ENCODE measurements at places on chromosomes 3 and 15.

GRCh38 chr3:38634111-38634510, 15.4 kb downstream of the SCN5A start:
- DNase-seq, result no peak

DNA sequence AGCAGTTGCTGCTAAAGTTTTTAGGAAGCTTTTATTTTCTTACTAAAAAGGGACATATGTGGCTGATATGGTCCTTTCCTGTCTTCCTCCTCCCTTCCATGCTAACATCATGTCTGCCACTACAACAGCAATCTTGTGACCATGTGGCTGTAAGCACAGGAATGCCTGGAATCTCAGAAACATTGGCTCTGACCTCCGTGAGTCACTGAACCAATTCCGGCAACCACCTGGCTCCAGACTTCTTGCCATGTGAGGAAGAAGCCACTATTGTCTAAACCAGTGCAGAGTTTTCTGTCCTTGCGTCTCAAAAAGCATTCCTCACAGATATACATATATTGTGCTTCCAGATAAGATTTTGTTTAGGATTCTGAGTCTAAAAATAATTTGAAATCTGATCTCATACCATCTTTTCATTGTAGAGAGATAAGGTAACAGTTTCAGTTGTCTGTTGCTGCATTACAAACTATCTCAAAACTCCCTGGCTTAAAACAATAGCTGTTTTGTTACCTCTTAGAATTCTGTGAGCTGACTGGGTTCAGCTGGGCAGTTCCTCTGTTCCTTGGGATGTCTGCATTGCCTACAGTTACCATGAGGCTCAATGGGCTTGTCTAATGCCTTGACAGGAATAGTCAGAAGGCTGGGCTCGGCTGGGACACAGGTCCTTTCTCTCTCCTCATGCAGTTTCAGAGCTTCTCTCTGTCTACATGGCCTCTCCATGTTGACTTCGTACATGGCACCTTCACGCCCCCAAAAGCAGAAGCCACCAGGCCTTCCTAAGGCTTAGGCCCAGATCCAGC, 77.3 kb upstream of the MAGI1 start:
- no peak for DNase-seq

GRCh38 chr15:65077291-65077980, 890 bp downstream of the KBTBD13 start:
- DNase-seq, result no peak

GRCh38 chr15:53133255-53133850, 343.2 kb upstream of the ONECUT1 start:
- no peak for DNase-seq

Measured in activated T-helper 9 cell treated with anti-CD3 and anti-CD28 coated beads, Interleukin-2, amount 50 U/mL, for 16 hours (primary cell).